ENCODE measurements at places on chromosomes 16 and 17. TPM values are rescaled to one million over a fixed set of nuclear protein-coding genes. Genes with fewer than 3 reads are reported as not detected.

DNA sequence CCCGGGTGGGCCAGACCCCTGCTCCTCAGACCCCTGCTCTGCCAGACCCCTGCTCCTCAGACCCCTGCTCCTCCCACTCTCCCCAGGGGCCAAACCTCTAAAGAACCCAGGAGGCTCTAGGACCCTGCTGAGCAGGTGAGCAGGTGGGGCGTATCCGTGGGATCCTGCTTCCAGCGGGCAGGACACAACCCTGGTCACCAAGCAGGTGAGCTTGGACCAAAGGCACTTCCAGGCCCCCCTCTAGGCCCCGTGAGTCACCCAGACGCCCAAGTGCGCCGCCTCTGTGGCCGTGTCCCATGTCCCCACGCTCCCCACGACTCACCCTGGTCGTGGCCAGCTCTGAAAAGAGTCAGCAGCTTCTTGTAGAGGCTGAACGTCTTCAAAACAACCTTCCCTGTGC is 5.0 kb downstream of the CYBC1 start:
- no peak overlapping the region for H3K27ac ChIP-seq
- no peak for DNase-seq
- H3K27me3 ChIP-seq: no peaks in the 10 kb centered on the region
- H3K4me1 ChIP-seq: peaks cover 3% of the 10 kb centered on the region

DNA sequence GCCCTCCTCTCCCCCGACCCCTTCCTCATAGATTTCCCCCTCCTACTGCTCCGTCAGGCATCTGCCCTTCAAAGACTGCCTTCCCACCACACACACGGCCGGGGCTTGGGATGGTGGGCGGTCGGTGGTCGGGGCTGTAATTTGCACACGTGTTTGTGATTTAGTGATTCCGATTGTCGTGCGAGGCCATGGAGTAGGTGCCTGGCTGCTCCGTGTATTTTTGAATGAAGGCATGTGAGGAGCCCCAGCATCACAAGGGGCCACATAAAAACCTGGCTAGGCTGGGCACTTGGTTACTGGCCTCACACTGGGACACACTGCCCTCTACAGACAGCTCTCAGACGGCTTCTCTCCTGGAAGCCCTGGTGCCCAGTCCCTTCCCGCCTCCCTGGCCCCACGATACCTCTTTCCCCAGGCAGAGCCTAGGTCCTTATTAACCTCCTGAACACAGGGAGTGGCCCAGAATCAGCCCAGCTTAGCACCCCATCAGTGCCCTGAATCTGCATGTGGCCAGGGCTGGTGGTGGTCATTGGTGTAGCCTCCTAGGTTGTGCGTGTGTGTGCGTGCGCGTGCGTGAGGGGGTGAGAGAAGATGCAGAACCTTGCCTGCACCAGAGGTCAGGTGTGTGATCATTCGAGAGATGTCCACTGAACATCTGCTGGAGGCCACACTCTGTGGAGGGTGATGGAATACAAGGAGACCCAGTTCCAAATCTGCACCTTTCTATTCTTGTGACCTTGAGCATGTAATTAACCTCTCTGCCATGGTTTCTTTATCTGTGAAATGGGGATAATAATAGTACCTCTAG is 1.3 kb upstream of the SOCS1 start:
- H3K4me3 ChIP-seq: peak overlapping the region; percentile 99
- no peaks in the 10 kb centered on the region for H3K27me3 ChIP-seq
- peaks cover 30% of the 10 kb centered on the region for H3K36me3 ChIP-seq
- H3K4me1 ChIP-seq: peaks cover 41% of the 10 kb centered on the region
- H3K27ac ChIP-seq: peak overlapping the region; percentile 97

- no peak overlapping the region for H3K4me3 ChIP-seq
- H3K4me1 ChIP-seq: peaks cover 2% of the 10 kb centered on the region
- H3K36me3 ChIP-seq: no peaks in the 10 kb centered on the region
- H3K27me3 ChIP-seq: peaks cover 19% of the 10 kb centered on the region
Observed at GRCh38 chr16:85132456-85133289, 20.4 kb upstream of the CIBAR2 start.

Gene ABCA8
- not detected for total RNA-seq

GRCh38 chr17:42476411-42476810 is 17.7 kb downstream of the ATP6V0A1 start:
- H3K36me3 ChIP-seq: peaks cover 50% of the 10 kb centered on the region
- peaks cover 7% of the 10 kb centered on the region for H3K4me1 ChIP-seq
- no peak overlapping the region for H3K4me3 ChIP-seq
- DNase-seq: no peak
- H3K27ac ChIP-seq: no peak overlapping the region

Gene SLC5A10
- not detected for total RNA-seq

Gene NACA2
- total RNA-seq: not detected

Gene PITPNM3
- 0.66 TPM for total RNA-seq

DNA sequence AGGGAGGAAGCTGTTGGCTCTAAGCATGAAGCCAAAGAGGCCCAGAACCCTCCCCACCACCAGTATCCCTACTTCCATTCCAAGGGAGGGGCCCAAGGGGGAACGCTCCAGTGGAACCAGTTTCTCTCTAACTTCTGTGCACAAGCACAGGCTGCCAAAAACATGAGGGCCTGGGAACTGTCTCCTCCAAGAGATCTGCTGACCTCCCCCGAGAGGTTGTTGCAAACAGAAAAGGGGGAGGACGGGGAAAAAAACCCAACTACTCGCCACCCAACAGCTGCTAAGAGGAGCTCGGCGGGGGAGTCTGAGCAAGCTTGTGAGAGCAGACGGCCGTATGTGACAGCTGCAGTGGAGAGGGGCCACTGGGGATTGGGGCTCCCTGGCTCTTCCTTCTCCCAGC is 15.7 kb upstream of the SLC35B1 start:
- H3K4me3 ChIP-seq: no peak overlapping the region
- H3K27me3 ChIP-seq: no peaks in the 10 kb centered on the region
- H3K36me3 ChIP-seq: peaks cover 51% of the 10 kb centered on the region
- no peak overlapping the region for H3K27ac ChIP-seq
- peaks cover 6% of the 10 kb centered on the region for H3K4me1 ChIP-seq

- H3K4me1 ChIP-seq: peaks cover 41% of the 10 kb centered on the region
- H3K4me3 ChIP-seq: no peak overlapping the region
- peaks cover 59% of the 10 kb centered on the region for H3K36me3 ChIP-seq
- H3K27ac ChIP-seq: no peak overlapping the region
- H3K27me3 ChIP-seq: no peaks in the 10 kb centered on the region
Observed at GRCh38 chr16:27228045-27228444, 24.7 kb downstream of the KDM8 start.

GRCh38 chr17:2002767-2003329 is 22.3 kb downstream of the RTN4RL1 start:
- no peak overlapping the region for H3K27ac ChIP-seq
- peaks cover 14% of the 10 kb centered on the region for H3K27me3 ChIP-seq
- peaks cover 4% of the 10 kb centered on the region for H3K4me1 ChIP-seq

All from activated CD4-positive, alpha-beta T cell treated with anti-CD3 and anti-CD28 coated beads, Interleukin-2, amount 10 ng/mL, durations not matched to agents 24 days and 14 days (primary cell).